Esophagus mucosa (tissue), 1 donor: ENCODE measurements at places on chromosomes 5 and 9. TPM values are rescaled to one million over a fixed set of nuclear protein-coding genes. Genes with fewer than 3 reads are reported as not detected.

TXNDC8 gene
- not detected for total RNA-seq

LPAR1 gene
- 7.5 TPM for total RNA-seq

RUSC2 gene
- 4.7 TPM for total RNA-seq

EFCAB9 gene
- not detected for total RNA-seq

NDUFS6 gene
- total RNA-seq = 30.7 TPM

FAM169A gene
- 1.5 TPM for total RNA-seq

DNA sequence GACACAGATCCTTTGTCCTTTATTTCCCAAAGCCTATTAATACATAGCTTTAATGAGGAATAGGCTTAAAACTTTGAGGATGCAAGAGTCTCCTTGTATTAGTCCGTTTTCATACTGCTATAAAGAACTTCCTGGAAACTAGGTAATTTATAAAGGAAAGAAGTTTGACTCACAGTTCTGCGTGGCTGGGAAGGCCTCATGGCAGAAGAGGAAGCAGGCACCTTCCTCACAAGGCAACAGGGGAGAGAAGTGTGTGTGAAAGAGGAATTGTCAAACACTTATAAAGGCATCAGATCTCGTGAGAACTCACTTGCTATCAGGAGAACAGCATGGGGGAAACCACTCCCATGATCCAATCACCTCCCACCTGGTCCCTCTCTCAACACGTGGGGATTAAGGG, 5.4 kb upstream of the CLK4 start:
- ATAC-seq = no peak

DNA sequence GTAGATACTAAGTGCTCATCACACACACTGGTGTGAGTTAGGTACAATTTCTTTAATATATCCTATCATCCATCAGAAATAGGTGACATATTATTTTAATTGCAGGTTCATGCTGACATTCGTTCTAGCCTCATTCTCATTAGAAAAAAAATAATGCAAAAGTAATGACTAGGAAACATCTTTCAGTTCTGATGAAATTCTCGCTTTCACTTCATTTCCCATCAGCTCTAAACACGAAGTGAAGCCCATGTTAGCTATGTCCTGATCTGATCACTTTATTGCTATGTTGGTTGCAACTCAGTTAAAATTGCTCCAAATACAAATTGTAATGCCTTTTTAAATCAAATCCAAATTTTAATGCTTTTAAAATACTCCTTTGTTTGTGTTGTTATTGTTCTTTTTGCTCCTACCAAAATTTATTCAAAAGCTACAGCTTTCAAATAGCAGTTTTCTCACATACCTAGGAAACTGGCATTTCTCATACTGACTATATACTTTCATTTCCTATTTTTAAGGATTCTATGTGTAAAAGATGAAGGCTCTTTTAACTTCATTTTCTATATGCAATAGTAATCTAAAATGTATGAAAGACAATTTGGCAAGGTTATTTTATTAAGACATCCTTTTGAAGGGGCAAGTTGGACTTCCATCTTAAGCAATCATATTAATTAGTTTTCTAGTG, 1237.8 kb upstream of the ACO1 start:
- no peak for ATAC-seq

DNA sequence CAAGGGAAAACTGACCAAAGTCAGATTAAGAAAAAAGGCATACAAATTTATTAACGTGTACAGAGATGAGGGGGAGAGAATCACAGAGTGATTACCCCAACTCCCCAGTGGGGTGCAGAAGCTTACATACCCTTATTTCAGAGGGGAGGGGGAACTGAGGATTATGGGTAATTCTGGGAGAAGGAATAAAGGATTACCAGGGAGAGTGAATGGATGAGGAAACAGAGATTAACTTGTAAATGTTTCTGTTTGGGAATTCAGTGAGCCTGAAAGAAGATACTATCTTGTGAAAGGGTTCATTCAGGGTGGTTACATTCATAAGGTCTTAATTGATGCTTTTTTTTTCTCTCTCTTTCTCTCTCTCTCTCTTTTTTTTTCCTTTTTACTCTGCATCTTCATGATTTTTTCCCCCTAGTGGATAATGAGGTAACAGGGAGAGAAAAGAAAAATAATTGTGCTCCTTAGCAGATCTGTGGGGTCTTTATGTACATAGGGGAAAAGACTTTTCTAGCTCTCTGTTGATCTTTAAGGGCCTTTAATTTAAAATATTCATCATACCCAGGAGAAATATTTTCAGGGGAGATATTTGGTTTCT, 49.4 kb downstream of the TARS1 start:
- no peak for ATAC-seq

DNA sequence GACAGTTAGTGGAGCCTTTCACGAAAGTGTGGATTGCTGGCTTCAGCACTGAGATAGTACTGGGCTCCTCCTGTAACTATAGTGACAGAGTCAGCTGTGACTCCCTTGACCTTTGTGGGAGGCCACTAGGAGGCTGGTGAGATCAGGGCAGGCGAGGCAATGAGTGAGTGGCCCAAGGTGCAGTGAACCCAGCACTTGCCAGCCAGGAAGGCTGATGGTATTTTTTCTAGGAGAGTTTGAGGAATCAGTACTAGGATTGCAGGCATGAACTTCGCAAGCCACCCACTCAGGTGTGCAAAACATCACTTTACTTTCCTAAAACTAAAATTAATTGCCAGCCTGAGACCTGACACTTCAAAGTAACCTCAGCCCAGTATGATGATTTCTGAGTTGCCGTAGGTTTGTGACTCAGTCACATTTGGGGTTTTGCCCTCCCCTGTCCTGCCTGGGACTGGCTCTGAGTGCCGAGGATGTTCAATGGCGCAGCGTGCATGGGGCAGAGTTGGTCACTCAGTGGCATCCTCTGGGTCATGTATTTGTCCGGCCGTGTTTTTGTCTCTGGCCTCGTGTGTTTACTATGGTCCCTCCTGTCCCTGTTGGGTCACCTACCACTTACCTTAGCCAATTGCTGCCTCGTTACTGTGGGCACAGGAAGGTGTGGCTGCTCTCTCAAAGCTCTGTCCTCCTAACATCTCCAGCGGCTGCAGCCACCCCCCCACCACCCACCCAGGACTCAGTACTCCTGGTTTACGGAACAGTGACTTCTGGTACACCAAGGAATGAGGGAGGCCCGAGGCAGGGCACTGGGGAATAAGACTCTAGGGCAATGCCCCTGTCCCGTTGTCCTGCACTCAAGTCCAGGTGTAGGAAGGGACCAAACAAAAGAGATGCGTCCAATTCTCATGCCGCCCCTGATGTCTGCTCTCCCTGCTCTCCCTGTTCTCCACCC, 67.2 kb downstream of the IL31RA start:
- ATAC-seq = no peak
